PC-3 (cell line): ENCODE measurements at places on chromosomes 3 and 15.

- peak; percentile 8 for DNase-seq
These were observed 90.6 kb upstream of the GADL1 start for GRCh38 chr3:30984855-30985749.

GRCh38 chr15:64070965-64071851, 22.4 kb downstream of the CIAO2A start:
- peak; percentile 75 for DNase-seq

GRCh38 chr15:52464478-52464877, 64.2 kb downstream of the MYO5A start:
- DNase-seq, result no peak

- DNase-seq, result no peak
These were observed 56.4 kb downstream of the TMCC1 start for GRCh38 chr3:129837065-129837642.

DNA sequence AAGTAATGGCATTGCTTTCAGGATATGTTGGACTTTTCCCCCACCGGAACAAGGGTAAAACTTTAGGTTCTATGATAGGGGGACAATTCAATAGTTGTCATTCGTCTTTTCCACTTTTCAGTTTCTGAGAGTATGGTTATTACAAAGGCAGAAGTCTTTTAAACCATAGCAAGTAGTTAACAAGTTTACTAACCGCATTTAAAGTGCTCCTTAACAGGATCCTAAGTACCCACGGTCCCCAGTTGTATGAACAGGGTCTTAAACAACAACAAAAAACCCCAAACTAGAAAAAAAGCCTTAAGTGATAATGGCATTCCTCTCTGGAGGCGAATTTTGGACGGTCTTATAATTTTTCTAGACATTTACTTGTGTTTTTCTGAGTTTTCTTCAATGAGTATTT, 831 bp downstream of the IFT57 start:
- DNase-seq, result peak; percentile 18

DNA sequence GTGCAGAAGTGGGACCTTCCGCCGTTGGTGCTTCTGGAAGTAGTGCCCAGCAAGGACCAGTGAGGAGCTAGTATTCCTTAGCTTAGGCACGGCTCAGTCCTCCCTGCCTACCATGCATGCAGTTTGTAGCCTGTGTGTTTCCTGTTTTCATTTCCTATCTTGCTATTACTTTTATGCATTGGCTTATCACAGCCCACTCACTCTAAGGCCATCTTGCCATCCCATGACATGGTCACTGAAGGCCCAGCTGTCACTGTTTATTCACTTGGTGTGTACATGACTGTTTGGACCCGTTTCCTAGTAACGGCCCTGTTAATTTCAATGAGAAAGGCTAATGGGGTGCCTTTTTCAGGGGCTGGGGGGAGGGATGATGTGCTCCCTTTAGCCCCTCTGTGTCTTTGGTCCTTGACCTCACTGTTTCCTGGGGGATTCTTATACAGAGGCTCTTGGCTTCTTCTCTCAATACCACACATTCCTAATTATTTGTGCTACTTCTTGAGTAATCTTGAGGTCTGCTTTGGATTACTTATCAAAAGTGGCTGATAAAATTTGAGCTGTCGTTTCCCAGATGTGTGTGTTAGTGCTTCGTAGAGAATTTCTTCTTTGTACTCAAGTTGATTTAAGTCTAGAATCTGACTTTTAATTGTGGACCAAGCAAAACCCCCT, 24.5 kb upstream of the TRAK1 start:
- no peak for DNase-seq

DNA sequence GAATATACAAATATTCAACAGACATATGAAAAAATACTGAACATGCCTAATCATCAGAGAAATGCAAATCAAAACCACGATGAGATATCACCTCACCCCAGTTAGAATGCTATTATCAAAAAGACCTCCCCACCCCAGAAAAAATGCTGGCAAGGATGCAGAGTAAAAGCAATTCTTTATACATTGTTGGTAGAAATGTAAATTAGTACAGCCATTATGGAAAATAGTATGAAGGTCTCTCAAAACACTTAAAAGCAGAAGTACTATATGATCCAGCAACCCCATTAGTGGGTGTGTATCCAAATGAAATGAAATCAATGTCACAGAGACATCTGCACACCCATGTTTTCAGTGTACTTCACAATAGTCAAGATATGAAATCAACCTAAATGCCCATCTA, 308.7 kb downstream of the CHST2 start:
- no peak for DNase-seq

DNA sequence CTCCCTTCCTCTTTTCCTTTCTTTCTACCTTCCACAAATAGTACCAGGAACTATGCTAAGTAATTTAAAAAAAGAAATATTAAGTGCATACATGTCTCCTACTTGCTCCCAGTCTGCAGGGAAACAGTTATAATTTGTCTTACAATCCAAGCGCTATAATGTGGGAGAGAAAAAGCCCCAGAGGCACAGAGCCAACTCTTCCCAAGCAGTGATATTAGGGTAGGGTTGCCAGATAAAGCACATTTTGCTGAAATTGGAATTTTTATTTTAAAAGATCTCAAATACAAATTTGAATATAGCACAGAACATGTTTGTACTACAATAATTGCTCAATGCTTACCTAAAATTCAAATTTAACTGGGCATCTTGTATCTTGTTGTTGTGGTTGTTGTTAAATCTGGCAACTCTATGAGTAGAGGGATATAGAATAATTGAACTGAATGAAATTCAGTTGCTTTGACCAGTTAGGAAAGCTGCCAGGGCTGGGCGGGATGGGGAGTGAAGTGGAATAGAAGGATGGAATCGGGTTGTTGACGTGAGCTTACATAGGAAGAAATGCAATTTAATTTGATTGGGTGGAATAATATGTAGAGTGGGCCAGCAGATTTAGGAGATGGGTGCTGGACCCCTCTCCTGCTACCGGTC, 52.6 kb upstream of the USP3 start:
- no peak for DNase-seq

GRCh38 chr3:133964547-133964946, 65.2 kb downstream of the SLCO2A1 start:
- peak; percentile 32 for DNase-seq

GRCh38 chr3:19945969-19946831, 697 bp upstream of the RAB5A start:
- peak; percentile 13 for DNase-seq

DNA sequence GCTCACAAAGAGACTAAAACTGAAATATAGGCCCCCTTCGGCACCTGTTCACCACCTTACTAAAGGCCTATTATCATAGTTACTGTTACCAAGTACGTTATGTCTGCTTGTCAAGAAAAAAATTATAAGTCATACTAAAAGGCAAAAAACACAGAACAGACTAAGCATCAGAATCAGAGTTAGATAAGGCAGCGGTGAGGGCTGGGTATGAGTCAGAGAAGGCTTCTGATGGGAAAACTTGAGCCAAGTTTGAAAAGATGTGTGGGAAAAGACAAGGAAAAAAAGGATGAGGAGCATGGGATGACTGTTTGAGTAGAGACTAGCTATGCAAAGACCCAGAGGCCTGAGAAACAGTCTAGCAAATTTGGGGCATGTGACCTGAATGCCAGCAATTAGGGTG, 387.2 kb upstream of the SGO1 start:
- DNase-seq, result no peak

- DNase-seq, result no peak
These were observed 25.7 kb downstream of the ACAA1 start for GRCh38 chr3:38111201-38111600.

DNA sequence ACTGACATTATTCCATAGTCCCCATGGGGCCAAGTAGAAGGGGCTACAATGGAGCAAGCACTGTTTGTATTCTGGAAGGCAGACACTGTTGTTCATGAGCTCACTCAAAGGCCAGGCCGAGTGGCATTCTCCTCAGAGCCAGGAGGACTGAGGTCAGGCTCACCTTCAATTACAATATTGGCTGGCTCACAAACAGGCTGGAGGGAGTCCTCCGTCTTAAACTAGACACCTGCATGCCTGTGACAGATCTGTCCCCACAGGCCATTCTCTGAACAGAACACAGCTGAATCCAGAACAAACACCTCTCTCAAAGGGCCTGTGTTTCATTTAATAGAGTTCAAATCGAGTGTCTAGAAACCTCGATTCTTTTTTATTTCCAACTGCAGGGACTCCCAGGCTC, 347.4 kb upstream of the PPP2R3A start:
- DNase-seq, result no peak

- DNase-seq, result no peak
These were observed 274.9 kb upstream of the TGFBR2 start for GRCh38 chr3:30331519-30331918.

- no peak for DNase-seq
These were observed 27.9 kb downstream of the IQSEC1 start for GRCh38 chr3:13045241-13045903.

GRCh38 chr15:66387163-66388042, 691 bp downstream of the MAP2K1 start:
- peak; percentile 48 for DNase-seq

GRCh38 chr3:126441256-126441880, 34.3 kb downstream of the ZXDC start:
- no peak for DNase-seq

GRCh38 chr15:78923015-78923414, 21.8 kb downstream of the CTSH start:
- DNase-seq, result no peak

GRCh38 chr3:104960579-104960978, 406.1 kb upstream of the ALCAM start:
- DNase-seq, result no peak

GRCh38 chr15:69815793-69816192, 281.9 kb downstream of the TLE3 start:
- DNase-seq, result no peak

- DNase-seq, result no peak
These were observed 218.1 kb downstream of the OSBPL10 start for GRCh38 chr3:31762888-31763351.

DNA sequence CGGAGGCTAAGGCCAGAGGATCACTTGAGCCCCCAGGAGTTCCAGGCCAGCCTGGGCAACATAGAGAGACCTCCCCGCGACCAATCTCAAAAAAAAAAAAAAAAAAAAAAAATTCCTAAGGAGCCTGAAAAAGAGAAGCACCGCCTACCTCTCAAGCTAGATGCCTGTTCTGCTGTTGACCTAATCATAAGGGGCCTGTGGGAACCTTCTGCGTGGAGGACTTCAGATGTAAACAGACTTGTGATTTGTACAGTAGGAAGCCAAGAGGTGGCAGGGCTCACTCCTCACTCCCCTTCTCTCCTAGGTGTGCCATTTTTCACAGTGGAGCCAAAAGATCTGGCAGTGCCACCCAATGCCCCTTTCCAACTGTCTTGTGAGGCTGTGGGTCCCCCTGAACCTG, 3.2 kb downstream of the TYRO3 start:
- no peak for DNase-seq

DNA sequence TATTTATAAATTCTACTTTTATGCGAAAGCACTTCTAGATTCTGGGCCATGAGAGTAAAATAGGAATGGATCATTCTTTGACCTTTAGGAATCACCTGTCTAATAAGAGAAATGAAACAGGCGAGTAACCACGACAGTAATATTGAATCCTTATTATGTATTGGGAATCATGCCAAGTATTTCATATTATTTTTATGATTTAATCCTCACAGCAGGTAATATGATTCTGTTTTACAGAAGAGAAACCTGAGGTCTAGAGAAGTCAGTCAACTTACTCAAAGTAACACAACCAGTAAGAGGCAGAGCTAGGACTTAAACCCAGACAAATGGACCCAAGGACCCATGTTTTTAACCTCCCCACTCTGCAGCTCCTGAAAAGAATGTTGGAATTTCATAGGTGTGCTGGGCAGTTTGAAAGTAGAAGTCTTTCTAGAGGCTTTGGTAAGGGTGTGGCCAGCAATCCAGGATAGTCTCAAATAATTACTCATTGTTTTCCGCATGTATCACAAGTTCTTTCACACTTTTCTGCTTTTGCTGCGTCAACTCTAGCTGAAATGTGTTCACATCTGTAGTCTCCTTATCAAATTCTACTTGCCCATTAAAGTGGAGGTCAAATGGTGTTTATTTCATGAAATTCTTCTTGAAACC, 181.7 kb downstream of the TPRG1 start:
- DNase-seq, result peak; percentile 64

DNA sequence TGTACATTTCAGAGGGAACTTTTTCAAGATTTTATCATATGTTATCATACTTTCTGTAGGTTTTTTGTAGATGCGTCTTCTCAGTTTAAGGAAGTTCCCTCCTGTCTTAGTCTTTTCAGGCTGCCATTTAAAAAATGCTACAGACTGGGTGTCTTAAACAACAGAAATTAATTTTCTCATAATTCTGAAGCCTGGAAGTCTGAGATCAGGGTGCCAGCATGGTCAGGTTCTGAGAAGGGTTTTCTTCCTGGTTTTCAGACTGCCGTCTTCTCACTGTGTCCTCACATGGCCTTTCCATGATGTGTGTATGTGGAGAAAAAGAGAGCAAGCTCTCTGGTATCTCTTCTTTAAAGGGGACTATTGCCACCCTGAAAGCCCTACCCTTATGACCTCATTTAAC, 189.9 kb upstream of the SOX2 start:
- no peak for DNase-seq
